ENCODE measurements at places on chromosomes 5 and 9.

DNA sequence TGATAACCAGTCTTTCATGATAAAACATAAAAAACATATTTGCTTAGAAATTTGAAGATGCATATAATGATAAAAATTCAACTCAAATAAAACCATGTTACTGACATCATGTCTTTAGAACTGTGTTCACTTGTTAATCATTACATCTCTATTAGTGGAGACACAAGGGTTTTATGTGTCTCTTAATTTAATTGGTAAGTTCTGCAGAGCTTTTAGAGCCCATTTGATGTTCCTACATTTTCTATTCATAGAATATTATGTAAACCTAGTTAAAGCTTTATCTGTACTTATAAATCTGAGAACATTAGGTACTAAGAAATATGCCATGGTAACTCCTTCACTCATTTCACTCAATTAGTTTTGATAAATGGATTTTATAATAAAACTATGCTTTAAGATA is 285.4 kb downstream of the SLCO4C1 start:
- DNase-seq: no peak

- no peak for DNase-seq
Observed at GRCh38 chr5:40578501-40579451, 100.9 kb upstream of the PTGER4 start.

DNA sequence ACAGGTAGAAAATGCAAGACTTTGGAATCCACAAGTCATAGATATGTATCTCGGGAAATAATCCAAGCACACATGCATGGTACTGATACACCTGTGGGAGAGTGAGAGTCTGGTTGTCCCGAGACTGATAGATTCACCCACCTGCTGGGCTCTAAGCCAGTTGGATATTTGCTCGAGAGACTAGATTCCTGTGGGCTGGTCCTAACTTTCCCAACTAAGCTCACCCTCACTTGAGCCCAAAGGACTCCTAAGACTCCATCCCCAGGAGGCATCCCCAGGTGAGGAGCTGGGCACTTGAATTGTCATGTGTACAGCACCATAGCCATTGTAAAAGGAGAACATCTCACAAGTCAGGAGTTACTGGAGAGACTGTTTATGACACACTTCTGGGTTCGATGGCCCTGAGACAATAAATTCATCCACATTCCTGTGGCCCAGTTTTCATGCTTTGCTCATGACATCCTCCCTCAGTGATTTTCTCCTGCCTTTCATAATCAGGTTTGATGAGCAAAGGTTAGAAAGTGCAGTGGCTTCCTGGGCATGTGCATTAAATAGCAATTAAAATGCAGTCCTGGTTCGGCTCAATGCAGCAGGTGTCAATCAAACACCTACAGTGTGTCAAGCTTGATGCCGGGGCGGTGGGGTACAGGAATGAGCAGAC is 18.1 kb downstream of the SLC1A1 start:
- no peak for DNase-seq

- no peak for DNase-seq
Observed at GRCh38 chr5:119269061-119269944, 86.5 kb upstream of the TNFAIP8 start.

- no peak for DNase-seq
Observed at GRCh38 chr5:62569470-62569869, 9.1 kb upstream of the LRRC70 start.

All from NCI-H1694 (cell line).